ENCODE measurements at places on chromosomes 11 and 22.

DNA sequence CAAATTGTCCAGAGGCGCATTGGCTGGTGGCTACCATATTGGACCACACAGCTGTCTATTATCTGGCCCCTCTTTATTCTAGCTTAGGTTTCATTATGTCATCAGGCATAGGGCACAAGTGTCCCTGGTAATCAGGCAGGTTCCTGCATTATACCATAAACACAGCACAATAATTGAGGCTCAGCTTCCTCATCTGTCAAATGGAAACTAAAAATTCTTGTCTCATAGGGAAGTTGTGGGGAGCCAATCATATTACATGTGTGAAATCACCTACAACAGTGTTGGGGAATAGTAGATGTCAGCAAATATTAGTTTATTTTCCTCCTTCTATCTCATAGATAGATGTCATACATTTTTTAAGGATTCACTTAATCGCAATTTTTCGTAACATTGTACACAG, 231.0 kb upstream of the SORL1-AS1 start:
- peaks cover 7% of the 10 kb centered on the region for H3K4me1 ChIP-seq
- H3K4me3 ChIP-seq = no peak overlapping the region
- DNase-seq = no peak
- no peak overlapping the region for H3K27ac ChIP-seq

DNA sequence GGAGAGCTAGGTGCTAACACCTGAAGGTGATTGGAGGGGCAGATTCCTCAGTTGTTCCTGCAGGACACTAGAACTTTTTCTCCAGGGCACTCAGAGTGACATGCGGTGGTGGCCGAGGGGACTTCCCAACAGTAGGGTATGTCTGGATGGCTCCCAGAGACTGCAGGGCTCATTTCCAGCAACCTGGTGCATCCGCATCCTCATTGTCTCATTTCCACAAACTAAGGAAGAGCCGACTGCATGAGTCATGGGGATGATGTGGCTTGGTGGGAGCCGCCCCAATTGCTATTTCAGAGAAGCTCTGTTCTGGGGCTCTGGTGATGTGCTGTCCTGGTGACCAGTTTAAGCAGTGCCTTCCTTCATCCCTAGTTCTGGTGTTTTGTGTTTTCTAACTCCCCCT, 2.8 kb upstream of the ROBO4 start:
- DNase-seq = no peak
- no peak overlapping the region for H3K27ac ChIP-seq
- no peaks in the 10 kb centered on the region for H3K36me3 ChIP-seq
- peaks cover 24% of the 10 kb centered on the region for H3K27me3 ChIP-seq
- peaks cover 22% of the 10 kb centered on the region for H3K4me1 ChIP-seq

DNA sequence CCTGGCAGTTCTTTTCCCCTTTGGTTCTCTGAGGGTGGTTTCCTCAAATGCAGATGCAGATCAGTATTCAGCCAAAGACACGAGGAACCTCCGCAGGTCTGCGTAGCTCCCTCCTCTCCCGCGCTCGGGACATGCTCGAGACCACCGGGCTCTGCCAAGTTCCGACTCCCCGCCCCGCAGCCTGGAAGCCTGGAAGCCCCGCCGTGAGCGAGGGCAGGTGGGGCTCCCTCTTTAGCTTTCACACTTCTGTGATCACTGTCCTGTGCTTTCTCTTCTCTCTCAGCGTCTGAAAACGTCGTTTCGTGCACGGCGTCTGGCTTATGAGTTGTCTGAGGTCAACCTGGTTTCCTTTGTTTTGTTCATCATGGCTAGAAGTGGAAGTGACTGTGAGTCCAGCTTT, 26.6 kb downstream of the ZBED4 start:
- no peaks in the 10 kb centered on the region for H3K4me1 ChIP-seq
- no peaks in the 10 kb centered on the region for H3K27me3 ChIP-seq
- no peak for DNase-seq
- H3K36me3 ChIP-seq = peaks cover 4% of the 10 kb centered on the region
- H3K27ac ChIP-seq = no peak overlapping the region
- H3K4me3 ChIP-seq = no peak overlapping the region

DNA sequence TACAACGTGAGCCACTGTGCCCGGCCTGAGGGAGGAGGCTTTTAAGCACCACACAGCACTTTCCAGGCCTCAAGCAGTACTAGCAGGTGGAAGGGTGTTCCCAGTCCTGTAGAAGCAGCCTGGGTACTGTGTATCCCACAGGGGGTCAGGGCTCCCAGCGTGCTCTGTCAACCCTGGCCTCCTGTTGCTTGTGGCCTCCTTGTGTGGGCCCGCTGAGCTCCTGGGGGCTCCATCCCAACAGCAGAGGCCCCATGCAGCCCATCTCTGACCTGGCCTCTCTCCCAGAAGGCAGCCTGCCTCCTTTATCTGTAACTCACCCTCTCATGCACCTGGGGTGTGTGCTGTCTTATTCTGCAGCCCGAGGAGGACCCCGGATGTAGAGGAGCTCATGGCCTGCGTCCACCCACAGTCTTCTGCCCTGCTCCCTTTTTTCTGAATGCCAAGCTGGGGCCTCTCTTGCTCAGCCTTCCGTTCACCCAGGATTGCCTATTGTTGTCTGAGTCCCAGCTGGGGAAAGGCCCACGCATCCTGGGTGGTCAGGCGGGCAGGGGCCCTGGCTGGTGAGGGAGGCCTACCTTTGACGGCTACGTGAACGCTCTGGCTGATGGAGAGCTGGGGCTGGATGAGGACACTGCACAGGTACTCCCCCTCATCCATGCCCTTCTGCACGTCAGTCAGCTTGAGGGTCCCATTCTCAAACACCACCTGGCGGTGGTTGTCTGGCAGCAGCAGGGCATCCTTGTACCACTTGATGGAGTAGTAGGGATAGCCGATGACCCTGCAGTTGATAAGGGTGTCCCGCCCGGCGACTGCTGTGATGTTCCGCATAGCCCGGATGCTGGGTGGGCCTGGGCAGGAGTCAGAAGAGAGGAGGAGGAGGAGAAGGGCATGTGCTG, 188.5 kb downstream of the CEP164 start:
- H3K4me1 ChIP-seq = peaks cover 20% of the 10 kb centered on the region
- no peak overlapping the region for H3K4me3 ChIP-seq
- no peaks in the 10 kb centered on the region for H3K27me3 ChIP-seq

DNA sequence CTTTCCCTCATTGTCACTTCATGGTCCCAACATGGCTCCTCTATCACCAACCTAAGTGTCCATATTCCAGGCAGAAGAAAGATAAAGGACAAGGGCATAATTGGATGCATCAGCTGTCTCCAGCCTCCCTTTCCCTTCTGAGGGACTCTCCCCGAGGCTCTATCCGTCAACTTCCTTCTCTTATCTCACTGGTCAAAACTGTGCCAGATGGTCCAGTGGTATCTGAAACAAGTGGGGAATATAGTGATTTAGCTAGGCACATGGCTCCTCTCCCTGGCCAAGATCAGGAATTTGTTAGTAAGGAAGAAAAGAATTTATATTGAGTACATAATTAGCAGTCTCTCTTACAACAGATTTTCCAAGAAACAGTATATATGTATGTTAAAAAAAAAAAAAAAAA, 12.6 kb upstream of the SPON1 start:
- H3K36me3 ChIP-seq = no peaks in the 10 kb centered on the region
- H3K27ac ChIP-seq = no peak overlapping the region
- H3K4me3 ChIP-seq = no peak overlapping the region
- DNase-seq = no peak

DNA sequence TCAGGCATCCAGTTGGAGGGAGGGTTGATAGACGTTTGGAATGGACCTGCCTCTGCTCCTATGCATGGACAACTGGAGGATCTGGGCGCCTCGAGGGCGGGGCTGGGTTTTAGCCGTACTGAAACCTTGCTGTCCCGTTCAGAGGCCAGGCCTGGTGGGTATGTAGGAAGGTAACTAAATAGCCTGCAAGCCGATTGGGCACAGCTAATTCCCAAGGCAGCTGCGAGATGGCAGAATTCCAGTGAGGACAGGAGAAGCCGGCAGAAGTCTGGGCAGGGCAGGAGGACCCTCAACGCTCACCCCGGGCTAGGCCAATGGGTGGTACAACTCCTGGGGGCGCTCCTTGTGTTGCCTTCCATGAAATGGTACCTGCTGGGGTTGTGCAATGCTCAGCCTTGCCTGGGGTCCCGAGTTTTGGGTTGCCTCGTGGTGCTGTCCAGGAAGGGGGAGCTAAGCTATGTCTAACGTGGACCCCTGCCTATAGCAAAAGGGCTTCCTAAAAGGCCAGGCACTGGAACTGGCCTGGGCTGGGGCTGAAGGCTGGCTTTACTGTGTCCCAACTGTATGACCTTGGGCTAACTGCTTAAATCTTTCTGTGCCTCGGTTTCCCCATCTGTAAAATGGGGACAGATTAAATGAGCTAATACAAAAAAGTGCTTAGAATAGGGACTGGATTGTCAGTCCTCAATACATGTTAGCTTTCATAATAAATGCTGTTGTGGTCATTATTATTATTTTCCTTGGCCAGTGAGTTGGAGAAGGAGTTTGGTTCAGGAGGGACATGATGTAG, 30.1 kb upstream of the CD82 start:
- no peak overlapping the region for H3K4me3 ChIP-seq
- no peak for DNase-seq
- peaks cover 6% of the 10 kb centered on the region for H3K4me1 ChIP-seq
- no peak overlapping the region for H3K27ac ChIP-seq

GRCh38 chr11:117361432-117361831, 33.8 kb downstream of the CEP164 start:
- H3K36me3 ChIP-seq = no peaks in the 10 kb centered on the region
- no peaks in the 10 kb centered on the region for H3K27me3 ChIP-seq
- no peak overlapping the region for H3K27ac ChIP-seq
- no peaks in the 10 kb centered on the region for H3K4me1 ChIP-seq
- no peak for DNase-seq
- H3K4me3 ChIP-seq = no peak overlapping the region

DNA sequence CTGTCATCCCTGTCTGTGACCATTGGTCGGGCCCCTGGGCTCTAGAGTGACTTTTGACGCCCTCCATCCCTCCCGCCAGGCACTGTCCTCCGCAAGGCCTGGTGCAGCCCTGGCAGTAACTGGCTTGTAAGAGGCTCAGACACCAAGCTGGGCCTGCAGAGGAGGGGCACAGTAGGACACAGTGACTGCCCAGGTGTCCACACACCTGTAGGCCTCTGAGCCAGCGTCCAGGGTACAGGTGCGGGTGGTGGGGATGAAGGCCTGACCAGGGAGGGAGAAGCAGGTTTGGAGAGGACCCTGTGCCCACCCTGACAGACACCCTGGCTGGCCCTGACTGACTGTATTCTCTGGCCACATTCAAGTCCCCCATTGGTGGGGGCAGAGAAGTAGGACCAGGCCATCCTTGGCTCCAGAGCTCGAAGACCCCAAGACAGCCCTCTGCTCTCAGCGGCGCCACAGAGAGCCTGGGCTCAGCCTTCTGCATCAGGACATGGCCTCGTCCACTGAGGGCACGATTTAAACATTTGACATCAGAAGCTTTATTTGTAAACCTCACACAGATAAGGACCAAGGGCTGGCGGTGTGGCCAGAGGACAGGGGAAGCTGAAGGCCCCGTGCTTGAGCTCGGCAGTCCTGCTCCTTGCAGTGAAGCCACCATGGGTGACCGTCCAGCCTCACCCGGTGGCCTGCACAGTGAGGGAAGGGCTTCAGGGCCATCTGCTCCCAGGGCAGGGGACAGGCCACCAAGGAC, 31.4 kb downstream of the PPIL2 start:
- H3K4me3 ChIP-seq = no peak overlapping the region
- no peak for DNase-seq
- H3K4me1 ChIP-seq = no peaks in the 10 kb centered on the region
- H3K27ac ChIP-seq = no peak overlapping the region
- H3K27me3 ChIP-seq = no peaks in the 10 kb centered on the region

DNA sequence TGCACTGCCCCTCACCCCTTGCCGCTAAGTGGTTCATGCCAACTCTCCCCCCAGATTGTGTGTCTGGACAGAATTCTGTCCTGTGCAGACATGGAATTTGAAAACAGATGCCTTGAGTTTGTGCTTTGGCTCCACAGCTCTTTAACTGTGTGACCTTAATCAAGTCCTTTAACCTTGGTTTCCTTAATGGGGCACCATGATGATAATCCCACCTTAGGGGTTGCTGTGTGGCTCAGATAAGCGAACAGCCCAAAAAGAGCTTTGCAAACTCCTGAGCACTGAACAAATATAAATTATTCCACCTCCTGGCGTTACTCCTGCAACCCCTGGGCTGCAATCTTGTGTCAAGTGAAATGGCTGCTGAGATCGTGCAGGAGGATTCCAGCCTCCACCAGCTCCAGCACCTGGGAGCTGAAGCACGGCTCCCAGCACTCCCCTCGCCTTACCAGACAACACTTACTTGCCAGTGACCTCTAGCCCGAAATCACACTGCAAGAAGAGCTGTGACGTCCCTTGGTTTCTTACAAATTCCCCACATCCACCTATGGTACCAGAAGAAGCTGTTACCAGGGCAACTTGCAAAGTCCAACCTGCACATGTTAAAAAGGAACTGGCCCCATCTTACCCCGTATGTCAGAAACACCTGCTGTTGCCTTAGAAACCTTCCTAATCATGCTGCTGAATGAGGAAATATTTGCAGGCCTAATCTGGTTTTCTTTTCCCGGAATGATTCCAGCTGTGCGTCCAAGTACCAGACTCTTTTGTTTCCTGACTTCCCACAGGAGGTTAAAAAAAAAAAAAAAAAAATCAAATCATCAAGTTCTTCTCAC, 13.2 kb downstream of the VPS37C start:
- DNase-seq = peak; percentile 35
- H3K27ac ChIP-seq = no peak overlapping the region
- H3K27me3 ChIP-seq = no peaks in the 10 kb centered on the region
- H3K4me3 ChIP-seq = no peak overlapping the region

DNA sequence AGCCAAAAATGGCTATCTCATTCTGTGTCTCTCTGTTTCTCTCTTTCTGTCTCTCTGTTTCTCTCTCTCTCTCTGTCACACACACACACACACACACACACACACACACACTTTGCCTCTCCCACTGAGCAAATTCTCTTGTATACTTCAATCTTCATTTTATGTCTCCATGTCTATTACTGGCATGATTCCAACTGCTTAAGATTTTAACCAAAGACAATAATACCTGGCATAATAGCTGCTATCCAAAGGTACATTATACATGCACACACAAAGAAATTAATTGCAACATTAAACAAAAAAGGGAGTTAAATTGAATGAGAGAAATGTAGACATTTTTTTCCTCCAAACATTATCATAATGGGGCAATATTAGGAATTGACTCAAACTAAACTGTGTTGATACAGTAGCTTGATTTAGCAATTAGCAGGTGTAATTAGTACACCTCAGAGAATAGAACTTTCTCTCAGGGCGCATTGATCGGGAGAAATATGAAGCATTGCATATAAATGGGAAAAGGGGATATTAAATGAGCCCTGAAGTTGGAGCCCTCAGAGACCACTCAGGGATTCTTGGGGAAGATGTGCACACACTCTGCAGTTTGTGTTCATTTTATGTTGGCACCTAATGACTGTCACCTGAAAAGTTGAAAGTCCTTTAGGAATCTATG, 17.4 kb upstream of the SLC1A2 start:
- H3K36me3 ChIP-seq = peaks cover 42% of the 10 kb centered on the region
- H3K27ac ChIP-seq = no peak overlapping the region
- no peak overlapping the region for H3K4me3 ChIP-seq

GRCh38 chr11:4704790-4705334, 278 bp downstream of the MMP26 start:
- H3K27me3 ChIP-seq = no peaks in the 10 kb centered on the region
- no peak overlapping the region for H3K27ac ChIP-seq
- H3K4me1 ChIP-seq = peaks cover 15% of the 10 kb centered on the region
- no peaks in the 10 kb centered on the region for H3K36me3 ChIP-seq

- no peak overlapping the region for H3K27ac ChIP-seq
- no peak for DNase-seq
- no peaks in the 10 kb centered on the region for H3K36me3 ChIP-seq
- peaks cover 5% of the 10 kb centered on the region for H3K4me1 ChIP-seq
These were observed 220.9 kb upstream of the PITPNB start for GRCh38 chr22:28139961-28140360.

Data from neural progenitor cell (in vitro differentiated cells).